Renal cortex interstitium (tissue), 15 donors: ENCODE measurements at places on chromosomes 13 and 19. TPM values are rescaled to one million over a fixed set of nuclear protein-coding genes. Genes with fewer than 3 reads are reported as not detected.

Gene PSG2
- 0.25 TPM for polyA plus RNA-seq

Gene CPB2
- 0.14 TPM for polyA plus RNA-seq

Gene SPACA4
- polyA plus RNA-seq, result not detected

Gene RPS15
- polyA plus RNA-seq, result 892 TPM

Gene URAD
- not detected for polyA plus RNA-seq

Gene WDR62
- 5.0 TPM for polyA plus RNA-seq

Gene PLEKHF1
- 1.3 TPM for polyA plus RNA-seq

Gene PNMA8A
- polyA plus RNA-seq, result 71.1 TPM

Gene ZBTB32
- polyA plus RNA-seq, result 0.98 TPM

Gene ZNF723
- 0.09 TPM for polyA plus RNA-seq

Gene APOC4
- polyA plus RNA-seq, result not detected

Gene ZNF850
- polyA plus RNA-seq, result 3.3 TPM

Gene ZNF329
- 23.7 TPM for polyA plus RNA-seq

Gene GPR183
- 2.6 TPM for polyA plus RNA-seq

Gene FAM32A
- 127 TPM for polyA plus RNA-seq

Gene NDUFA3
- 147 TPM for polyA plus RNA-seq

Gene IZUMO1
- 0.41 TPM for polyA plus RNA-seq

Gene PCSK4
- polyA plus RNA-seq, result 4.4 TPM

Gene ZNF709
- polyA plus RNA-seq, result 8.3 TPM

Gene C19orf81
- polyA plus RNA-seq, result 5.1 TPM

Gene ZNF490
- 5.0 TPM for polyA plus RNA-seq

Gene ERVV-1
- 0.07 TPM for polyA plus RNA-seq

Gene ISOC2
- polyA plus RNA-seq, result 28.1 TPM

Gene WDR87
- polyA plus RNA-seq, result 0.01 TPM

Gene ZNF665
- 7.7 TPM for polyA plus RNA-seq

Gene WDR83
- 26.0 TPM for polyA plus RNA-seq

Gene DHDH
- polyA plus RNA-seq, result 7.0 TPM

Gene NOTCH3
- 146 TPM for polyA plus RNA-seq

Gene FFAR2
- 0.55 TPM for polyA plus RNA-seq

Gene TPRX2
- not detected for polyA plus RNA-seq

Gene PALM
- polyA plus RNA-seq, result 111 TPM

Gene IFT88
- polyA plus RNA-seq, result 42.8 TPM

Gene TRIM28
- 719 TPM for polyA plus RNA-seq

Gene EDNRB
- 68.1 TPM for polyA plus RNA-seq

Gene TSSK6
- polyA plus RNA-seq, result 1.3 TPM

Gene GDF15
- polyA plus RNA-seq, result 10.4 TPM

Gene CNOT3
- polyA plus RNA-seq, result 66.6 TPM

Gene GPR108
- polyA plus RNA-seq, result 52.5 TPM

Gene TJP3
- polyA plus RNA-seq, result 14.8 TPM

Gene LAMP1
- 180 TPM for polyA plus RNA-seq

Gene IGFL4
- polyA plus RNA-seq, result 0.37 TPM

Gene KL
- 34.5 TPM for polyA plus RNA-seq

Gene SYNGR4
- polyA plus RNA-seq, result 0.70 TPM

Gene OR7D2
- 0.16 TPM for polyA plus RNA-seq

Gene ZNF573
- polyA plus RNA-seq, result 21.3 TPM

Gene MAST1
- polyA plus RNA-seq, result 1.3 TPM

Gene RHPN2
- 17.8 TPM for polyA plus RNA-seq

Gene OR7C1
- polyA plus RNA-seq, result 0.10 TPM

Gene BIVM
- polyA plus RNA-seq, result 55.5 TPM

Gene IZUMO2
- not detected for polyA plus RNA-seq
